Mucosa of gallbladder (tissue), 1 donor: ENCODE measurements at places on chromosomes 3 and 15. TPM values are rescaled to one million over a fixed set of nuclear protein-coding genes. Genes with fewer than 3 reads are reported as not detected.

Gene KY
- total RNA-seq: 1.6 TPM

Gene NUDT16
- total RNA-seq: 31.7 TPM

Gene AMT
- 20.7 TPM for total RNA-seq

Gene NMNAT3
- 5.9 TPM for total RNA-seq

Gene HMCES
- total RNA-seq: 44.3 TPM

Gene PRTG
- total RNA-seq: 1.4 TPM

Gene SELENOS
- total RNA-seq: 74.7 TPM

Gene TUSC7
- not detected for total RNA-seq

Gene SENP7
- total RNA-seq: 16.5 TPM

Gene TTLL13
- 0.32 TPM for total RNA-seq

Gene FBXO40
- total RNA-seq: 0.03 TPM

GRCh38 chr3:70149714-70150400 is 150.3 kb downstream of the SAMMSON start:
- no peak for DNase-seq

DNA sequence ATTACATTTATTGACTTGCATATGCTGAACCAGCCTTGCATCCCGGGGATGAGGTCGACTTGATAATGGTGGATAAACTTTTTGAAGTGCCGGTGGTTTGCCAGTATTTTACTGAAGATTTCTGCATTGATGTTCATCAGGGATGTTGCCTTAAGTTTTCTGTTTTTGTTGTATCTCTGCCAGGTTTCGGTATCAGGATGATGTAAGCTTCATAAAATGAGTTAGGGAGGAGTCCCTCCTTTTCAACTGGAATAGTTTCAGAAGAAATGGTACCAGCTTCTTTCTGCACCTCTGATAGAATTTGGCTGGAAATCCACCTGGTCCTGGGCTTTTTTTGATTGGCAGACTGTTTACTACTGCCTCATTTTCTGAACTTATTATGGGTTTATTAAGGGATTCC is 250.8 kb downstream of the TBC1D5 start:
- DNase-seq: no peak

DNA sequence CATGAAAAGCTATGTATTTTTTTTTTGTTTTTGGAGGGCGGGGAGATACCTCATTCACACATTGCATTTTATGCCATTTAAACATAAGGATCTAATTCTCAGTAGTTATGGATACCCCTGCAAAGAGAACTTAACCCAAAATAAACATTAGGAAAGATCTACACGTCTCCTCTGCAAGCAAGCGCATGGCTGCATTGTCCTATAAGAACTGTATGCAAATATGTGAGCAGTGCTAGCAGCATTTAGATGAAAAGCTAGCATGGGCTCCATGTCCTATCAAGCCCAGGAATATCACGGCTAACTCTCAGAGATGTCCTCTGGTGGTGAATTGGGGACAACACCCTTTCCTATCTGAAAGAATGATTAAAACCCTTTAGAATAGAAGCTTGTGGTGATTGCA is 292.8 kb downstream of the MEX3B start:
- no peak for DNase-seq

DNA sequence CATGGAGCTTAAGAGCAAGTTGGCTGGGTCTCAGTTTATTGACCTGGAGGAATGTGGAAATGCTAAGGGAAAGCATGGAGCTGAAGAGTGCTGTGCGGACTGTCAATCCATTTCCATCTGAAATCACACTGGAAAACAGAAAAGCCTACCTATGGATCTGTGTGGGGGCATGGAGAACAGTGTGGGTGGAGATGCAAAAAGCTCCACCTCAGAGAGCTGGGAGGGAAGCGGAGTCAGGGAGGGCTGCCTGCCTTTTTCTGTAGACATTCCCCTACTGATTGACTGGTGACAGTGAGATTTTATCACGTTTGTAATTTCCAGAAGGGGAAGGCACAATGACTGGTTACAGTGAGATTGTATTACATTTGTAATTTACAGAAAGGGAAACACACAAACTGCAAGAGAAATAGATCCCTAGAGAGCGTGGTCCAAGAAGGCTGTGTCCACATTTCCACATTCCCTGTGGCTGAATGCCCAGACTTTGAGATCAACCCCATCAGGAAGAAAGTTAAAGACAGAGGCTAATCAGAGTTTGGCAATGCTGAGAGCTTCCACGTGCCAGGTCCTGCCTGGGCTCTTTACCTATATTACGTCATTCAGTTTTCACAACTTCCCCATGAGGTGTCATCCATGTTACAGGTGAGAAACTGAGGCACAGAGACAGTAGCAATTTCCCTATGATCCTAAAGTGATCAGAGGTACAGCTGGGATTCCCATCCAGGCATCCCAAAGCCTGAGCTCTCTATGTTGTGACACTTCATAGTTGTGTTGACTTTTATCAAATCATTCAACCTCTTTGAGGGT is 67.7 kb upstream of the NSMCE3 start:
- DNase-seq: no peak

GRCh38 chr15:55513152-55513551 is 5.1 kb upstream of the DNAAF4 start:
- DNase-seq: no peak

DNA sequence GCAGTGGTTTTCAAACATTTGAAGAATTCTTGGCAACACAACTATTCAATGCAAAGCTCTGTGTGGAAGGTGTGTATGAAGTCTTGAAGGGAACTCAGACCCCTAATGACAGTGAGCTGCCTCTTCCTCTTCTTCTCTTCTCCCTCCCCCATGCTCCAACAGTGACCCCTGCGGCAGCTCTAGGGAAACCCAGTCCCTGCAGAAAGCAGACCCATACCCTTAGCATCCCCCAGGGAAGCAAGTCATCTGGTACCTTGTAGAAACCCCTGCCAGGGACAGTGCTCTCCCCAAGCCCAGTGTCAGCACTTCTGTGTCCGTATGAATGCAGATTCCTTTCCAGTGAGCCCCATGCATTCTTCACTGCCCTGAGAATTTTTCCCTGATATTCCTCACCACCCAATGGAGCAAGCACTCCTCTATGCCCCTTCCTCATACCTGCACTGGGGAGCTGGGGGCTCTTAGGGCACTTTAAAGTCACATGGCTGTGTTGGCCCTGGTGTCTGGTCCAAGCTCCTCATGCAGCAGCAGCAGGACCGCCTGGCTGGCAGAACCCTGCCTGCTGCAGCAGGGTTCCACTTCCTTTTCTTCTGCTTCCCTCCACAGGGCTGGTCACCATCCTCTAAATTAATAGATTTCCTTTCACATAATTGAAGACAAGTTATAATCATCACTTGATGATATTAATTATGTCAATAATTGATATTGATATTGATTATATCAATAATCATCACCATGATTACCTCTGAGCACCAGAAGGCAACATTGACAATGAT is 442.5 kb downstream of the EPHB1 start:
- no peak for DNase-seq

- DNase-seq: no peak
Measured at GRCh38 chr3:106004137-106004681, 135.4 kb upstream of the CBLB start.

DNA sequence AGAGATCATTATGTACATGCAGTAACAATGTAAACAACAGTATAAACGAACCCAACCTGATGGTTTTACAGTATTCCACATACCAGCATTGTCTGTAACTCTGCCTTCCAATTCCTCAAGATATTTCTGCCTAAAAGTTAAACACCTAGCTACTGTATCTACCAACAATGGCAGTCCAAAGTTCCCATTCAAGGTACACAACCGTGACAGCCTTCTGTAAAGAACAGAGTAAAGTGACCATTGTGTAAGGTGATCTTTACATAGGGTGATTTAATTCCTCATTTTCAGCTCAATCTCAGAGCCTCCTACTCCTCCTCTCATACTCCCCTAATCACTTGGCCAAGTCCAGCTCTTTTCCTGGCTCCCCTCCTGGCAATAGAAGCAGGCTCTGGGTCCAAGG is 10.4 kb downstream of the SECISBP2L start:
- DNase-seq: peak; percentile 29

DNA sequence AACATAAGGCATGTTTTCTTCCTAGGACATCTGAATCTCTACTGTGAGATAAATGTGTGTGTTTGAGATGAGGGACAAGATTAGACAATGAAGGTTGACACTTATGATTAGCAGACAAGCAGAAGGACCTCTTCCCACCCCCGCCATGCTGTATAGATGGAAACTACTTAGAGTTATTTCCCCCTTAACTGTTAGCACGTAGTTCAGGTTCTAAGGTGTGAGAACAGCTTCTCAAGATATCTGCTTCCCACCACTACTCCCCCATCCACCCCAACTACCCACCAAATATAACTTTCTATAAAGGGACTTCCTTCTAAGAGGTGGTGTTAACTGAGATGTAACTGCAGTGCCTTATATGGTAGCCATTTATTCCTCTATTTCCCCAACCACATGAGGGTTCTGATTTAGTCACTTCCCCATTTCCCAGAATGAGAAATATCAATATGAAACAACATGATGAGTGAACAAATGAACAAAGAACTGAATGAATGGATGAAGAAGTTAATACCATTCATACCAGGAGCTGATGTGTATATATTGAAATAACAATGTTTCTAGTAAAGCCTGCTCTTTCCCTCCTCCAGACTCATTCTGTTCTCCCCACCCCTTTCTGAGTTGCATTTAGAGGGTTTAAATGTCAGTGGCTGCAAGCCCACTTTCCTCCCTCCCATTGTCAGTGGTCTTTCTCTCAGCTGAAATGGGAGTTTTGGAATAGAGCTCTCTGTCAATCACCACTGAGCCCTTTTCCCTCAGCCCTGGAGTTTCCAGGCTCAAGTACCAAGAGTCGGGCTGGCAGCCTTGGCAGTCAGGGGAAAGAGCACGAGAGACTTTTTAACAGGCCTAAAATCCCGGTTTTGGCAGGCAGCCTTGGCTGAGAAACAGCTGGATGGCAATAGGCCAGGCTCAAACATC is 7.7 kb upstream of the RFTN1 start:
- DNase-seq: no peak

- DNase-seq: no peak
Measured at GRCh38 chr3:100810671-100811070, 101.4 kb downstream of the TFG start.

DNA sequence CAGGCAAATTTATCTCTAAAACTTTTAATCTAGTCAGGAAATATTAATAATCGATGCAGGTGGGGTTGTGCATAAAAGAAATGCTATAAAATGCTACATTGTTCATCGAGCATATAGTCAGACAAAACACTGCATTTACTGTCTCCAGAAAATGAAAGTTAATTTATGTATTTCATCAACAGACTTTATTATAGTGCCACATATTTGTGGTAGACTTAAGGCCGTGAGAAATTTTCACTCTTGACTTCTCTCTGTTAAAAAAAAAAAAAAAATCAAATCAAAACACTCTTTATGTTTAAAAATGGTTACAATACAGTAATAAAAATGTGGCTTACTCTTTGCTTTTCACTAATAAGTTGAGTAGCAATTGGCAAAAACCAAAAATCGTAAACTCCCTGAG is 67.4 kb downstream of the RBMS3 start:
- DNase-seq: no peak
